HuH-7.5 (cell line): ENCODE measurements at places on chromosomes 12 and 14.

DNA sequence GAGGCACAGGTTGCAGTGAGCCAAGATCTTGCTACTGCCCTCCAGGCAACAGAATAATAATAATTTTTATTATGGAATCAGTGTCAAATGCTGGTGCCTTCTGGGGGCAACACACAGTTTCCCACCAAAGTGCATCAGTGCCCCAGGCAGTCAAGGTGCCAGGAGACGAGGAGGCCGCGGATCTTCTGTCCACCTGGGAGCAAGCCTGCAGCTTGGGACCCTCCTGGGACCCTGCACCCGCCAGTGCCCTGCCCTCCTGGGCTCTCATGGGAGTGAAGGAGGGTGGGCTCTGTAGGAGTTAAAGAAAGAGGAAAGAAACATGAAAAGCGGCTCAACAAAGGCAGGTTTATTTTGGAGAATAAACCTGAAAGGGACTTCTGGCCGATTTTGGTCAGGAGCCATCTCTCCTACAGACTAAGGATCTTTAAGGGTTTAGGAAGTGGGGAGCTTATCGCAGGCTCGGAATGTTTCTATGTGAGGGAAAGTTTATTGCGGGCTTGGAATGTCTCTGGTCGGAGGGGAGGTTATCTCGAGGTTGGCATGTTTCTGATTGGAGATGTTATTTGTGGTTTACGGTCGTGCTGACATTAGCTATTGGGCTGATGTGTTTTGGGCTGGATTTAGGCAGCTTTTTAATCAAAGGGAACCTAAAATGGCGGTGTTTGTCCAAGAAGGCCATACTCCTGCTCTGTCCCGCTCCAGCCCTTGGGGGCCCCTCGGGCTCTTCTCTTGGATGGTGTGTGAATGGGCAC lies 1.1 kb upstream of the ASPG start:
- DNase-seq = no peak

- no peak for DNase-seq
These were observed 88.1 kb downstream of the ITPR2 start for GRCh38 chr12:26744697-26745440.

DNA sequence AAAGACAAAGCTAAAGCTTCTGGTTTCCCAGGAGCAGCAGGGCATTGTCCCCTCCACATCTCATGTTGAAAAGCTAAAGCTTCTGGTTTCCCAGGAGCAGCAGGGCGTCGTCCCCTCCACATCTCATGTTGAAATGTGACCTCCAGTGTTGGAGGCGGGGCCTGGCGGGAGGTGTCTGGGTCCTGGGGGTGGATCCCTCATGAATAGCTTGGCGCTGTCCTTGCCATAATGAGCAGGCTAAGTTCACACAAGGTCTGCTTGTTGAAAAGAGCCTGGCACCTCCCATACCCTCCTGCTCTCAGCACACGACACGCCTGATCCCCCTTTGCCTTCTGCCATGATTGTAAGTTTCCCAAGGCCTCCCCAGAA lies 123.7 kb downstream of the PIWIL1 start:
- no peak for DNase-seq

DNA sequence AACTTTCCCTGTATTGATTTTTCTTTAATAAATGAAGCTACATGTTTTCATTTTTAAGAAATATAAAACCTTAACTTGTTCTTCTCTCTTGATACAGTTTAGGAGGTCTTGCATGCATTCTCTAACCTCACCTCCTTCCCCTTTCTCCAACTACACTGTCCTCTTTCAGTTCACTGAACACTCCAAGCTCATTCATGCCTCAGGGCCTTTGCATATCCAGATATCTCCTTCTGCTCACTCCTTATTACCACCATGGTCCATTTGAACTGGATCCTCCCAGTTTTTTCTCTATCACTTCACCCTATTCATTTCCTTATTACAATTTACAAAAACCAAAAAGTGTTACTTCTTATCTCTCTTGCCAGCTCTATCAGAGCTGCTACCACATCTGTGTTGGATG lies 242.9 kb upstream of the PLEKHG7 start:
- DNase-seq = no peak

GRCh38 chr14:87049950-87050349 lies 943.0 kb downstream of the GALC start:
- no peak for DNase-seq

DNA sequence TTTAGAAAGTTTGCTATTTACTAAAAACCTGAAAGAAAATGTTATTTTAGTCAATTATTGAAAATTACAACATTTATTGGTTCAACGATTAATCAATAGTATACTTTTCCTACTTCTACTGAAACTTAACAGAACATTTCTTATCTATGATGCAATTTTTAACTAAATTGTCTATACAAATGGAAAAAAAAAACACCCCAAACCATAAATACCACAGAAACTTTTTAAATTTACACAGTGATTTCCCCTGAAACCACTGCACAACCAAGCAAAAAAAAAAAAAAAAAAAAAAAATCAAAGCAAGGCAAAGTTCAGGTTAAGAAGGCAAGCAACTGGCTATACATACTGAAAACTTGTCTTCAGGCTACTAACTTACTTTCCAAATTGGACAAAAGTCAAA lies 71.9 kb upstream of the POC1B start:
- DNase-seq = no peak

DNA sequence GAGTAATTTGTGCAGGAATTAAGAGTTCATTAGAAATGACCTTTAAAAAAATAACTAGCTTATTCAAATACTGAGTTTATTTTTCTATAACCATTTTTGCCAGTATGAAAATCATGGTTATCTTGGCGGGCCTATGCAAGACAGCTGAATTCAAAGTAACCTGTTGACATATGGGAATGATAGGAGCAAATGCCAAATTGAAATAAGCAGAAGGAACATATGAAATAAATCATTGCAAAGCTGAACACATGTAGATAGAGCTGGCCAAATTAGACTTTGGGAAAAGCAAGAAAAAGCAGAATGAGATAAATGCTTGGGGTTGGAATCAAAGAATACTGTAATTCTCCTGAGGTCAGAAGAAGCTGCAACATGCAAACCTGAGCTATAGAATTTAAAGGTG lies 372.5 kb downstream of the ADAMTS20 start:
- no peak for DNase-seq

DNA sequence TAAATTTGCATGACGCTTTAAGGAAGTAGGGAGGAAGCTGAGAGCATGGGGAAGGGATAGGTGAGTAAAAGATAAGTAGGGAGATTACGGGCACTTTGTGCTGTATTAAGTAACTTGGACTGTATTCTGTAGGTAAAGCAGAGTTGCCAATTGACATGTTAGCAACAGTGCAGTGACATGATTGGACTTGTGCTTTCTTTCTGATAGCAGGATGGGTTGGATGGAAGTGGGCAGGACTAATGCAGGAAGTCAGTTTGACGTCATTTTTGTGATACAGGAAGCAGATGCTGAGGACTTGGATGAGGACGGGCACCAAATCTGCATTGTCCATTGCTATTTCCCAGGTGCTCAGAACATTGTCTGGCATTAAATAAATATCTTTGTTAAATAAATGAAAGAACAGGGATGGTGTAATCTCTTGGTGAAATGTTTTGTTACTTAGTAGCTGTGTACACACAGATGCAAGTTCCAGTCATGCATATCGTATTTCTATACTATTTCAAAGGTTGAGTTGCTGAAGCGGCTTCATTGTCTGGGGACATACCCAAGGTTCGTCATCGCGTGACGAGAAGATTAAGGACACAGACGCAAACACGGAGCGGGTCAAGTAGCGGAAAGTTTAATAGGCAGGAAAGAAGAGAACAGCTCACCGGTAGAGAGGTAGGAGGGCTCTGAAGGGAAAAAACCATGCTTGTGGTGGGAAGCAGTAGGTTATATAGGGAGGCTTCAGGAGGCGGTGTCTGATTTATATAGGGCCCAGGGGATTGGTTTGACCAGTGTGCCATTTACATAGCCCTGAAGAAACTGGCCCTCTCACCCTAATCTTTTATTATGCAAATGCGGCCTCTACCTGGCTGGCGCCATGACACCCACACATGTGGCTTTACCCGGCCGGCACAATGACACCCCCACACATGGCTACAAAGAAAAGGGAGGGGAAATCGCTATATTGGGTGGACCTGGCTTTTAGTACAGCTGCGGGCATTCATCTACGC lies 30.7 kb downstream of the GUCY2C start:
- DNase-seq = no peak

DNA sequence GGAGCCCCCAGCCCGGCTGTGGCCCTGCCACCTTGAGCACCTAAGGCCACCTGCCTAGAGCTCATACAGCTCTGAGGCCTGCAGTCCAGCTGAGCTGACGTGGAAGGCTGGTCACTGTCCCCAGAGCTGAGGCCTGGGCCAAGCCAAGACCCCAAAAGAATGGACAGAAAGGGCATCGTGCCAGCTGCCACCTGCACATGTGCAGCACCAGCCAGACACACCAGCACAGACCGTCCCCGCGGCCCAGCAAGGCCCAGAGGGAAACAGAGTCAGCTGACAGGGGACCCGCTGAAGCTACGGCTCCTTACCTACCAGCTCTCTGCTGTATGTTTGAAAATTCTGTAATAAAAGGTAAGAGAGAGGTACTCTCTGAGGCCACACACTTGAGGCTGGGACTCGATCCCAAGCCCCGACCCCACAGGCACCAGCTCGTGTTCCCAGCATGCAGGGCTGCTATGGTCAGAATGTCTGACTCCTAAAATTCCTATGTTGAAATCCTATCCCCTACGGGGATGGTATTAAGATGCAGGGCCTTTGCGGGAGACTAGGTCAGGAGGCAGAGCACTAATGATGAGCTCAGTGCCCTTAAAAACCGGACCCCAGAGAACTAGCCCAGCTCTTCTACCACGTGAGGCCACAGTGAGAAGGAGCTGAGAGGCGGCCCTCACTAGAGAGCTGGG lies 25.4 kb downstream of the BRF1 start:
- no peak for DNase-seq

- DNase-seq = no peak
These were observed 57.6 kb upstream of the OTOGL start for GRCh38 chr12:80041692-80042091.

- DNase-seq = no peak
These were observed 402 bp downstream of the LMNTD1 start for GRCh38 chr12:25552681-25553080.

DNA sequence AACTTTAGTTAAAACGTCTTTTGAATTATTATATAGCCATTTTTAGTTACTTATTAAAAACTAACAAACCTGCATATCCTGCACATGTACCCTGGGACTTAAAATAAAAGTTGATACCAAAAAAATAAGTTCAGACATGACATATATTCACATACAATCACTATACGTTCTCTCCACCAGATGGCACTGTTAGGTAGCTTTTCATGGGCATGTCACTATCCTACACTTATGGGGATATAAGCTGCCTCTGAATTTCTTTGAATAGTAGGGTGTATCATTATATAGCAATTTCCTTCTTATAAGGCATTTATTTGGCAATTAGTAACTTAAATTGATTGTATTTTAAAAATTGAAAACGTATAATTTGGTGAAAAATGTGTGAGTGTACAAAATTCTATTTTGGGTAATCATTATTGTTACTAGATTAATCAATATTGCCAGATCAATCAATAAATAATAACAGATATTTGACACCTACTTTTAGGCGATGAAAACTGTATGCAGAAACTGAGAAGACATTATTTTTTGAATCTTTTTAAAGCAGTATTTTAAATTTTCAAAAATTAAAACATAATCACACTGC lies 31.8 kb upstream of the OR10A7 start:
- peak; percentile 22 for DNase-seq

- DNase-seq = no peak
These were observed 51.3 kb upstream of the PTCSC3 start for GRCh38 chr14:36227802-36228201.

DNA sequence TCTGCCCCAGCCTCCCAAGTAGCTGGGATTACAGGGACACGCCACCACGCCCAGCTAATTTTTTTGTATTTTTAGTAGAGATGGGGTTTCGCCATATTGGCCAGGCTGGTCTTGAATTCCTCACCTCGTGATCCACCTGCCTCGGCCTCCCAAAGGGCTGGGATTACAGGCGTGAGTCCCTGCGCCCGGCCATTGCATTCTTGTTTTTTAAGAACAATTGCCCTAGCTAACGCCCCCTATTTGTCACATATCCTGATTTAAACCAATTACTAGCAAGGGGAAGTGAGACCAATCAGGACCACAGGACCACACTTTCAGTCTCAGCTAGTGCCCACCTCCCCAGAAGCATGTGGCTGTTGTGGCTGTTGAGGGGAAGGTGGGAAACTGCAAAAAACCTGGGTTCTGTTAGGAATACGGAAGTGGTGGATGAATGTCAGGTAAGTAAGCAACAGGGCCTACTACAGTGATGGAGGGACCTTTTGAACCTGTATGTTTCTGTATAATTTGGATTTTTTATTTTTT lies 37.8 kb upstream of the NFYB start:
- no peak for DNase-seq

GRCh38 chr14:84006643-84007155 lies 1523.2 kb upstream of the FLRT2 start:
- DNase-seq = no peak

- no peak for DNase-seq
These were observed 65.4 kb downstream of the ACSM4 start for GRCh38 chr12:7369274-7369729.

DNA sequence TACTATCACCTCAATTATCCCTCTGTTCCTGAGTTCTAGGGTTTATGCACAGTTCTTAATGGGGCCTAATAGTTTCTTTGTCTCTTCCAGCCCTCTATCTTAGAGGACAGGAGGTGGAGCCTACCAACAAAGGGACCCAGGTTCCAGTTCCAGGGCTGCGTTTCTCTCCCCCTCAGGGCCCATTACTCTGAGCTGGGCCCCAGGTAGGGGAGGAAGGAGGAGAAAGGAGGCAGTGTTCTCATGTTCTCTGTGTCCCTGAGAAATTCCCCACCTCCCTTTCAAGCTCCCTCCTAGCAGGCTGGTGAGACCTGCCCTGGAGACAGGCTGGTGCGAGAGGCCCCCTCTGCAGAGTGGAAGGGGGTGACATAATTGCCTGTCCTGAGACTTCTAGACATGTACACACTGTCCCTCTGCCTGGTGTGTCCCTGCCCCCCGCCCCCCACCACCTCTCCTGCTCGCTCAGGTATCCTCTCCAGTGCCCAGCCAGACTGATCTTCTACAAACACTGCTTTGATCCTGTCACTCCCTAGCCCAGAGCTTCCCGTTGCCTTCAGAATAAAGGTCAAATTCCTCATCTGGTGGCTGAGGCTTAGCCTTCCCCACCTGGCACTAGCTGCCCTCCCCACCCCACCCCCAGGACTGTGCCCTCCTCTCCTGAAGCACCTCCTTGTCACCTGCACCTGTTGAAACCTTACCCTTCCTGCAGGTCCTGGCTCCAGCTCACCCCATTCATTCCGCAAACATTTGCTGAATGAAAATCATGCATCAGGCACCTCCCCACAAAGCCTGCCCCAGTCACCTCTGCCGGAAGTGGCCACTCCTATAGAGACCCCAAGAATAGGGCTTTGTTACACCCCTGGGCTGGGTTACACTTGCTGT lies 21.1 kb upstream of the KRT8 start:
- peak; percentile 54 for DNase-seq

DNA sequence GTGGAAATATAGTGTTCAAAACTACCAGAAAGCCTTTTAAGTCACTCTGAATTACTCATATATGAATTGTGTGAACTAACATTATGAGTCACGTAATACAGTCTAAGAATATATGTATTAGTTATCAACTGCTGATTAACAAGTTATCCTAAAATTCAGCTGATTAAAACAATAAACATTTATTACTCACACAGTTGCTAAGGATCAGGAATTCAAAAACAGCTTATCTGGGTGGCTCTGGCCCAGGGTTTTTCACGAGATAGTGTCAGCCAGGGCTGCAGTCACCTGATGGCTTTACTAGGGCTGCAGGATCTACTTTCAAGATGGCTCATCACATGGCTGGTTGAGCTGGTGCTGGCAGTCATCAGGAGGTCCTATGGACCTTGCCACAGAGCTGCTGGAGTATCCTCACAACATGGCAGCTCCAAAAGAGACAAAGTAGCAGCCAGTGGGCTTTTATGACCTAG lies 36.5 kb downstream of the CORO1C start:
- DNase-seq = no peak

- DNase-seq = no peak
These were observed 64.9 kb upstream of the GALNT9 start for GRCh38 chr12:132393991-132394949.
